ENCODE measurements at places on chromosomes 13 and 19. TPM values are rescaled to one million over a fixed set of nuclear protein-coding genes. Genes with fewer than 3 reads are reported as not detected.

- DNase-seq = no peak
Measured at GRCh38 chr19:532561-533363, 1.2 kb downstream of the CDC34 start.

DNA sequence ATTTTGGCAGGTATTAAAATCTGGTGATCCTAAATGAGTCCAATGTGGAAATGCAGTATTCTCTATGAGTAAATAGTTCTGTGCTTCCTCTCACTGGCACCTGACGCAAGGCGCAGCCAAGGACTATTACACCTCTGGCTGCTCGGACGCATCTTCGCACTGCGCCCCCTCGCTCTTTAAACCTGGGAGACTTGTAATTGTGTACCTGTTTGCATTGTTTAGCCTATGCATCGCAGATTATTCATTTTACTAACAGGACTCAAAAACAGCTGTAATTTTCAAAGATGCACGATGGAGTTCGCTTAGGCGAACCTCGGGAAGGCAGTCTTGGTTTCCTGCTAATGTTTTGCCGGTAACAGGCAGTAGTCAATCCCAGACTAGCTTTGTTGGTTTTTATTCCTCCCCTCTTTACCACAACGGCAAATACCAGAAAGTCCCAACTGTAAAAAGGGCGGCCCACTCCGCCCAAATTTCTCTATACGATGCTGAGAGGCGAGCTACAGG, 113.2 kb downstream of the KCNRG start:
- no peak for DNase-seq

The ZDHHC20 gene
- 88.7 TPM for total RNA-seq

DNA sequence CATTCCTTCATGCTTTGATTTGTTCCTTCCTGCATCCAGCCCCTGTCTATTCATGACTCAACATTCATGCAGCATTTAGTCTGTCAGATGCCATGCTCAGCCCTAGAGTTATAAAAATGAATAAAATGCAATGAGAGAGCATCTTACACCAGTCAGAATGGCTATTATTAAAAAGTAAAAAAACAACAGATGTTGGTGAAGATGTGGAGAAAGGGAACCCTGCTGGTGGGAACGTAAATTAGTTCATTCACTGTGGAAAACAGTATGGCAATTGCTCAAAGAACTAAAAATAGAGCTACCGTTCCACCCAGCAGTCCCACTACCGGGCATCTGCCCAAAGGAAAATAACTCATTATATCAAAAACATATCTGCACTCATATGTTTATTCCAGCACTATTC, 70.0 kb upstream of the GTF3A start:
- no peak for DNase-seq

The SERPINE3 gene
- total RNA-seq = not detected

DNA sequence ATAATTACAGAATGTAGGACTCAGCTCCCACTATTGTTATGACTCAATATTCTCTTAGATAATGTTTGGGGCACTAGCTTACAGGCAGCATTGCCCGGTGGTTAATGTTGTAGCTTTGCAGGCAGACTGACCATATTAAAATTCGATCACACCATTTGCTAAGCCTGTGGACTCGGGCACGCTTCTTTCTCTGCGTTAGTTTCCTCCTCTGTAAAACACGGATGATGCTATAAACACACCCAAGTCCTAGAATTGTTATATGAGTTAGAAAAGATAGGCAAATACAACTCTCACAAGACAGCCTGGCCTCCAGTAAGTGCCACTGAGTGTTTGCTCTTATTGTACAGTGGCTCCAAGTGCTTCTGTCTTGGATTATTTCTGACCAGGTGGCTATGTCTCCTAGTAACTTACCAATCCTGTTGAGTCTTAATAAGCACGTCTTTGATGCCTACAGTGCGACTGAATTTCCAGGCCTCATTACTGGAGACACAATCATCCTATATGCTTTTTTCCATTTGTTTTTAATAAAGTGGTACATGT, 50.0 kb upstream of the ALOX5AP start:
- DNase-seq = no peak

- no peak for DNase-seq
Measured at GRCh38 chr13:41177616-41178015, 16.8 kb downstream of the KBTBD7 start.

The CEACAM19 gene
- total RNA-seq = 1.1 TPM

DNA sequence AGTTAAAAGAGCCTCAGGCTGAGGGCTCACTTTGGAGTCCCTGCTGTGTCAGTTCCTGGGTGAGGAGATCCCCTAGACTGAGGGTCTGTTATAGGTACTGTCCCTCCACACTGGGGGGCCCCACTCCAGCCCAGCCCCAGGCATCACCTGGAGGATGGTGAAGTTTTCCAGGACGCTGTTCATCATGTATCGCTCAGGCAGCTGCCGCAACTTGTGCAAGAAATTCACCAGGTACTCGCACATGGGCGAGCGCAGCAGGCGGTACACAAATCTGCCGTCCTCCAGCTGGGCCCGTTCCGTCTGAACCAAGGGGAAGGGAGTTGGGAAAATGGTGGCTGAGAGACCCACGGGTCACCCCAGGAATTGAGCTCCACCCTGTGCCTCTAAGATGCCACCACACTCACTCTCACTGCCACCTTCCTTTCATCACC, 7.1 kb downstream of the CD37 start:
- DNase-seq = no peak

The ARL11 gene
- 0.38 TPM for total RNA-seq

DNA sequence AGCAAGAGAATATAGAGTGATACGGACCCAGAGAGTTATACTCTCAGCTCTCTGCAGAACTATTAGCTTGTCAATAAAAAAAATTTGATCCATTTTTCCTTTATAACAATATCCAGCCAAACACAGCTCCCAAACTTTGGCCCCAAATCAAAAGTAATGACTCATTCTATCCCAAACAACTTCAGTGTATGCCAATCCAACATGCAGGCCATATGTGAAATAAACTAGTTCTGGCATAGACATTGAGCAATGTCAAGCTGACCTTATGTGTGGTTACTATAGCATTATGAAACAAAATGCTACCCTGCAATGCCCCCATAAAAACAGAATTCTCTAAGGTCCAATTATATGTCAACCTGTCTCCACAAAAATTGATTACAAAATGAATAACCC, 209.5 kb downstream of the DNAJC15 start:
- peak; percentile 67 for DNase-seq

- no peak for DNase-seq
Measured at GRCh38 chr19:39826311-39826945, 7.5 kb downstream of the DYRK1B start.

The SLITRK6 gene
- total RNA-seq = not detected

- DNase-seq = no peak
Measured at GRCh38 chr13:106246666-106247188, 288.7 kb downstream of the EFNB2 start.

DNA sequence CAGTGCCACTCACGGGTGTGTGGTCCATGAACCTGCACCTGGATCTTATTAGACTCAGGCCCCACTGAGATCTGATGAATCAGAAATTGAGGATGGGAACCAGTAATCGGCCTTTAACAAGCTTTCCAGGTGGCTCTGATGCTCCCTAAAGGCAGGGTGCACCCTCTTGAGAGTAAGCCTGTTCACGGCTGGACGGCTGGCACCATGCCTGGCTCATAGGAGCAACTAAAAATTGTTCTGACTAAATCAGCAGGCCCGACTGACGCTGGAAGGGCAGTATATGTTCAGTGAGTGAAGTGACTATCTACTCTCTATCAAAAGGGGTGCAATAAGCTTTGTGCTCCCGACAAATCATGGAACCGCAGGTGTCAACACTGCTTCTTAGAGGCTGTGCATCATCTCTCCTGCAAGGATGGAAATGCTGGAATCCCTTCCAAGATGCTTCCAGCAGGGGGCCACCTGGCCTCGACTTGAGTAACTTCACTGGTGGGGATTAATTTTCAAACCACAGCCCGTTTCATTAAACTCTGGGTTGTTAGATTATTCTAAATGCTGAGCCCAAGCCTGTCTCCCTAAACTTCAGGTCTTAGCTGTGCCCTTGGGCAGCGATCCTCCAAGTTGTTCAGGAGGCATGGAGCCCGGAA, 28.4 kb downstream of the TMTC4 start:
- peak; percentile 58 for DNase-seq

DNA sequence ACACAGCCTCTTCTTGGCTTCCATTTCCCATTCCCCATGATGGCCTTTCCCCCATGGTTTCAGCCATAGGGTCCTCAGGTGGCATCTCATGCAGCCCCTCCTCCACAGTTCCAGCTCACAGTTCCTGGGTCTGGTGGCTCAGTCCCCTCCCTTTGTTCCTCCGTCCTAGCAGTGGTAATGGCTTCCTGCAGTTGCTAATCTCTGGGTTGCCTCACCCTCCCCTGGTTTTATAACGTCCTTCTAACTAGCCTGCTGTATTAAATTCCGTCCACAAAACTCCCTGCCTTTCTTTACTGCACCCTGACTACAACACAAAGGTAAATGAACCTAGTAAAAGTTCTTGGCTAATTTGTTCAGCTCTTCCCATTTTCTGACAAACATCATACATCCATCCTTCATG, 30.9 kb downstream of the CCDC70 start:
- no peak for DNase-seq

DNA sequence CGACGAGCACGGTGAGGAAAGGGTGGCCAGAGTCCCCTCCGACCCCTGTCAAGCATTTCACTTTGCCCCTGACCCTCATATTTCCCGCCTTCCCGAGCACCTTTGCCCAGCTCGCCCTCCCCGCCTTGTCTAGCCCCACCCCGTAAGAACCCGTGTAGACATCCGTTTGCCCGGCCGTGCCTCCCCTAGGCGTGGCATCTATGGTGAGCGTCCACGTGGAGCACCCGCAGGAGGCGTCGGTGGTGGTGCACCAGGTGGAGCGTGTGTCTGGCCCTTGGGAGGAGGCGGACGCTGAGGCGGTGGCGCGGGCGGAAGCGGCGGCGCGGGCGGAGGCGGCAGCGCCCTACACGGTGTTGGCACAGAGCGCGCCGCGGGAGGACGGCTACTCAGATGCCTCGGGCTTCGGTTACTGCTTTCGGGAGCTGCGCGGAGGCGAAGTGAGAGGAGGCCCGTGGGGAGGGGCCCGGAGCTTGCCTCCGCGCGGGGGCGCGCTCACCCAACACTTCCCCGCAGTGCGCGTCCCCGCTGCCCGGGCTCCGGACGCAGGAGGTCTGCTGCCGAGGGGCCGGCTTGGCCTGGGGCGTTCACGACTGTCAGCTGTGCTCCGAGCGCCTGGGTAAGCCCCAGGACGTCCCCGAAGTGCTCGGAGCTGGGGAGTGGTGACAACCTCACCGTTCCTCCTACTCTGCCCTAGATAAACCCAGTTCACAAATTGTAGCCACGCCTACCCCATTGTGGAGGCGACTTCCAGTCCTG, 4.2 kb downstream of the LTBP4 start:
- DNase-seq = no peak

DNA sequence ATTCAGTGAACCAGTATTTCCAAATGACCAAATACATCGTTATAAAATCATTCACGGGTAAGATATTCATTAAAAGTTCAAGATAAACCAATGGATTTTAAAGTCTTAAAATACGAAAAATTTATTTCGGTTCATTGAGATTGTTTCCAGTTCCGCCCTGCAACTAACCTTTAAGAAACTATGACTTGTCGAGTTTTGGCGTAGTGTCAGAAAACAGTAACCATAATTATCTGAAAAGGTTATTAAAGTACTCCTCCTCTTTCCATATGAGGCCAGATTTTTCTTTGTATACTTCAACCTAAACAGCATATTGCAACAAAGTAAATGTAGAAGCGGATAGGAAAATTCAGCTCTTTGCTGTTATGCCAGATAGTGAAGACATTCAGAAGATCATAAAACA, 26.1 kb downstream of the LPAR6 start:
- DNase-seq = no peak
